Stimulated activated CD8-positive, alpha-beta memory T cell treated with anti-CD3 and anti-CD28 coated beads, Interleukin-12 subunit alpha, Interleukin-12 subunit beta, amount 100 ng/mL, for 4 hours (primary cell): ENCODE measurements at places on chromosomes 7 and 10.

- no peak for DNase-seq
These were observed 164.8 kb downstream of the ZNF438 start for GRCh38 chr10:30866896-30867295.

DNA sequence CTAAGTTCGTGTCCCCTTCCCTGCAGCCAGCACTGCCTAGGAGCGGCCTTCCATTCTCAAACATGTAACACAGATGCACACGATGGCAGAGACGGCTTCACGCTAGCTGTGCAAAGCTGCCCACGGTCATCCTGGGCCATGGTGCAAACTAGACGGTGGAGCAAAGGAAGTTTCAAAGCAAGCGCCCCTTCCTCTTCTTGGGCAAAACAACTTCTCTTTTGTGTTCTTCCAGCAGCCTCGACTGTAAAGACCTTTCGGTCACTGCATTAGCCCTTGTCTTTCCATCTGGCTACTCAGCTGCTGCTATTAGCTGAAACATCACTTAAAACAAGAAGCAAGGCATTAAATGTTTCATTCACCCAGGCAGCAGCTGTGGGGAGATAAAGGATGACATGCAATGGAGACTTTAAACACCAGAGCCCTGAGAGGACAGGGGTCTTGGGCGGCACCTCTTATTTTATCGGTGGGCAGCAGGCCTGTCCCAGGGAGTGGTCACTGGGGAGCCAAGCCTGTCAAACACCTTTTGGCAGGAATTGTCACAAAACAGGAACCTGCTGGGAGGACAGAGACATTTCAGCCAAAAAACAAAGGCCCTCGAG, 214.8 kb downstream of the KLF6 start:
- DNase-seq: no peak

GRCh38 chr10:2076528-2076927, 339.2 kb upstream of the ADARB2 start:
- DNase-seq: no peak

DNA sequence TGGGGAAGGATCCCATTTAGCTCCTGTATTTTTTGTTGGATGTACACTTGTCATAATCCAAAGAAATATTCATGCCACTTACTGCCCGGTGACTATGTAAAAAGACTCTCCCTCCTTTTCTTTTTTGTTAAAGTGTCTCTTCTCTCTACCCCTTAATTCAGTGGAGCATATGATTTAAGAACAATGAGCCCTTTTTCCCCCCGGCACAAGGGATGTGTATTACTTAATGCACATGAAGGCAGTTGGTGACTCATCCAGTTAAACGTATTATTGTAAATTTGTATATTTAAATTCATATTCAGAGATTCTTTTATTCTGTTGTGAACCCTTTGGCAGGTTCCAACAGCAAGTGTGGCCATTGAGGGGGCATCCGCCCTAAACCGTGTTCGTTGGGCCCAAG, 241.9 kb downstream of the SLC25A13 start:
- DNase-seq: no peak

GRCh38 chr7:31432176-31432575, 81.7 kb upstream of the ITPRID1 start:
- no peak for DNase-seq

DNA sequence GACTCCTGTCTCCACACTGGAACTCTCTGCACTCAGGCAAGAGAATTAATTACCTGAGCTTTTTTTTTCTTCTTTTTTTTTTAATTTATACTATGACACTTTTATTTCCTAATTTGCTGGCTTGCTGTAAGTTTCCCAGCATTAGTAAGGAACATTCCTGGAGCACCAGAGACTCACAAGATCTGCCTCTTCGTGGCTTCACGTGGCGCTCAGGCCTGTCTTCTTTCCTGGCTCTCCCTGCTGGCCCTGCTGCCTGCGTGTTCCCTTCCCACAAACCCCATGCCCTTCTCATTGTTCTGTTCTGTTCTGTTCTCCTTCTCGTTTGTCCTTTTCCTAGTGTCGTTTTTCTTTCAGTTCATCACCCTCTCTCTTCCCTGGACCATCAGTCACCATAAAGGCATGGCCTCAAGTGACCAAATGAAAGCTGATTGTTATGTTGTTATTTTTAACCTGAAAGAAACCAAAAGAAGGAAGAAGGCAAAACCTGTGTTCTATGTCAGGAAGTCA, 591.6 kb upstream of the PFKP start:
- no peak for DNase-seq

DNA sequence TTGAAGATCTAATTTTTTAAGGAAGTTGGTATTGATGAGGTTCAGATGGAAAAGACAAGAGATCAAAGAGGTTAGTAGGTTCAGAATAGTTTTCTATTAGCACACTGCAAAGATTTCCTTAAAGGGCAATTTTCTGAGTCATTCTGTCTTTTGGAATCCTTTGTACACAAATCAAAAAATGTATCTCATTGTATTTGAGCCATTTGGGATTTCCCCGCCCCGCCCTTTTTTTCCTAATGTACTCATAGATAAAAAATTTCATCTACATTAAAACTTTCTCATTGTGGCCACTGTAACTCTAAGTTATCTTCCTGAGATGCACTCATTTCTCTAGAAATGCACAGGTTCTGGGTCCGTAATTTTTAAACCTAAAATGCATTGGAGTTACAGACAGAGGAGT, 12.1 kb downstream of the GIMAP6 start:
- no peak for DNase-seq

GRCh38 chr7:81484261-81484660, 285.6 kb downstream of the HGF start:
- DNase-seq: no peak
